Astrocyte (in vitro differentiated cells and primary cell): ENCODE measurements at places on chromosomes 11 and 22.

- no peak for DNase-seq
Observed at GRCh38 chr22:41216984-41217383, 11.9 kb downstream of the L3MBTL2 start.

GRCh38 chr11:74485868-74486267 is 7.7 kb downstream of the LIPT2 start:
- no peak for DNase-seq

- DNase-seq: no peak
Observed at GRCh38 chr11:37613031-37613430, 1015.0 kb upstream of the RAG2 start.

DNA sequence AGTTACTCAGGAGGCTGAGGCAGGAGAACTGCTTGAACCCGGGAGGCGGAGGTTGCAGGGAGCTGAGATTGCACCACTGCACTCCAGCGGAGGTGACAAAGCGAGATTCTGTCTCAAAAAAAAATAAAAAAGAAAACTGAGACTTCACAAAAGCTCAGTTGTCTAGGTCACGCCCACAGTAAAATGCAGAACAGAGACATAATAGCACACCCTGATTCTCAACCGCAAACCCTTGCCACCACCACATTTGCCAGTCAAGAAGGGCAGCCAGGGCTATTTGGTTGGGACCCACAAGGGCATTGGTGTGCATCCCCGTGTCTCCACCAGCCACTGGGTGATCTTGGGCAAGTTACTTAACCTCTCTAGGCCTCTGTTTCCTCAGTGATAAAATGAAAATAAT is 25.4 kb downstream of the CREB3L1 start:
- DNase-seq: no peak

DNA sequence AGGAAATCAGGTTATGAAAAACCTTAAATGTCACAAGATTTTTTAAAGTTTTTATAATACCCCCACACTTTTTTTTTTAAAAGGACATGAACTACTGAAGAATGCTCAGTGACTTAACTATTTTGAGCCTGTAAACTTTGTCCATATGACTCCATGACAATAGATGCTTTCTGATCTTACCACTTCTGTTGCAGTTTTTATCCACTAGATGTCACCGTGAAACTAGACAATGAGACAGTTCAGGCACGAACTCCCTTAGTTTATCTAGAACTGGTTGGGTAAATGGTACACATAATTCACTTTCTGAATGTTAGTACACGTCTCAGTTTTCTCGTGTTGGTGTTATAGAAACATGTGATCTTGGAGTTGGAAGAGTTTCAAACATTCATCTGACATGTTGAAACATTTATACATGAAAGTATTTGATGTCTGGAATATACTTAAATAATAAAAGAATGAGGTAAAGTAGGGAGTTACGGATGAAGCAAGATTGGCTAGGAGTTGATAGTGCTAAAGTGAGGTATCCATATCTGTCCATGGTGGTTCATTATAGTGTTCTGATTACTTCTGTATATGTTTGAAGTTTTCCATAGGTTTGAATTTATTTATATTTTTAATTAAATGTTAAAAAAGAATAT is 8.1 kb downstream of the CCDC15 start:
- DNase-seq: peak; percentile 57

DNA sequence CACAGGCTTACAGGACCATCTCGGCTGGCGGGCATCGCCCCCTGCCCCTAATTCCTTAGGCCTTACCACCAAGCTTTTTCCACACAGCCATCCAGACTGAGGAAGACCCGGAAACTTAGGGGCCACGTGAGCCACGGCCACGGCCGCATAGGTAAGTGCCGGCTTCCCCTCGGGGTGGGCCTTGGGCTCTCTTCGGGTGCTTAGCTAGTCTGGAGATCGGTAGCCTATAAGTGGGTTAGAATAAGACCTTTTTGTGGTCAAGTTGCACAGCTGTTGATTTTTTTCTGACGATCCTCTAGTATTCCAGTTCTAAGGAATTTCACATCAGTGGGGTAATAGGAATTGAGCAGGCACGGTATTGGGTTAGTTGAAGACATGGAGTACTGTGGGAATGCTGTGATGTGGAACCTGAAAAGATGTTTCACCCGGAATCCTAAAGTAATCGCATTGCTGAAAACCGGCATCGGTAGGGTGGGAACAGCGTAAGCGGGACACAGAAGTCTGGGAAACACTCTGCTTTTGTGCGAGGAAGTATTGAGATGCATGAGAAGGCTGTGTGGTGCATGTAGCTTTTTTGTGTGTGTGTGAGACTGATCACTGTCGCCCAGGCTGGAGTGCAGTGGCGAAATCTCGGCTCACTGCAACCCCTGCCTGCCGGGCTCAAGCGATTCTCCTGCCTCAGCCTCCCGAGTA is 669 bp downstream of the RPL27A start:
- DNase-seq: peak; percentile 14

GRCh38 chr11:93288079-93288478 is 42.5 kb upstream of the DEUP1 start:
- DNase-seq: no peak
